ENCODE measurements at places on chromosomes 13 and 19.

DNA sequence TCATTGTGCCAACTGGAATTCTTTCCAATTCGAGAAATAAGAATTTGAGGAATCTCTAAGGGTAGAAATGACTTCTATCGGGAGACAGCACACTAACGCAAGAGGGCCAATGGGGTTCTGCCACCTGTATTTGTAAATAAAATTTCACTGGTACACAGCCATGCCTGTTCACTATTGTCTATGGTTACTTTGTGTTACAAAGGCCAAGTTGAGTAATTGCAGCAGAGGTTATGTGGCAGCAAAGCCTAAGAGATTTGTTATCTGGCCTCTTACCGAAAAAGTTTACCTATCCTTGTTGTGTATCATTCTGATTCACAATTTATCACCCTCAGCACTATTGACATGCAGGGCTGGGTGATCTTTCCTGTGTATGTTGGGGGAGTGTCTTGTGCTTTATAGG is 278.0 kb downstream of the KLF5 start:
- DNase-seq, result no peak

DNA sequence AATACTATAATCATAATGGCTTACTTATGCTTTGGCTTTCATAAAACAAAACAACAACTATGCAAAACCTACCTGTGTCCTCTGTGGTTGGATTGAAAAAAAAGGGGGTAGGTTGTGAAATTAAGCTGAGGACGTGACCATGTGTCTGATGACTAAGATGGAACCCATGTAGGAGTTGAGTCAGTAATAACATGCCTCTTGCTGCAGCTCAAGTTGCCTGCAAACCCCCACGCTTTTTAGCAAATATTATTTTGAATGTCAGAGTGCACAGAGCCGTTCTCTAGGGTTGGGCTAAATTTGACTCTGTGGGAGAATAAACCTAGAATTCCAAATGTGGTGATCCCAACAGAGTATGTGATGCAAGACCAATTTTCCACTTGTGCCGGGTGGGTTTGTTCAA is 209.3 kb downstream of the KCNRG start:
- DNase-seq, result no peak

DNA sequence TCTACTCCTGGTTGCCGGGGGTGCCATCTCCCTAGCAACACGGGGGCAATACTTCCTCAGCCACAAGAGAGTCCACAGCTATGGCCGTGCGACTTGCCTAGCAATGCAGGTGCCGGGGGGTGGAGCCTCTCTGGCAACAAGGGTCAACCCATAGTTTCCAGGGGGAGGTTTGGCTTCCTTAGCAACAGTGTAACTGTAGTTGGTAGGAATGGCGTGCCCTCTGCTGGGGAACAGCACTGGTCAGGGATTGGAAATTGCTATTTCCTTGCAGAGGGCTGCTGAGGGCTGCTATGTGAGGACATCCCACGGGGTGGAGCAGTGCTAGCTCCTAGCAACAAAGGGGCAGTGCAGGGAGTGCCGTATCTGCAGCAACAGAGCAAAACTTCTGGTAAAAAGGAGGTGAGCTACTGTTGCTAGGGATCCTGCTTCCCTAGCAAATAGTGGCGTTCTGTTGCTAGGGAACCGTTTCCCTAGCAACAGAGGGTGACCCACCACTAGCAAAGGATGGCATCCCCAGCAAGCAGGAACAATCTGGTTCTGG is 7.0 kb upstream of the TMC4 start:
- DNase-seq, result peak; percentile 61

DNA sequence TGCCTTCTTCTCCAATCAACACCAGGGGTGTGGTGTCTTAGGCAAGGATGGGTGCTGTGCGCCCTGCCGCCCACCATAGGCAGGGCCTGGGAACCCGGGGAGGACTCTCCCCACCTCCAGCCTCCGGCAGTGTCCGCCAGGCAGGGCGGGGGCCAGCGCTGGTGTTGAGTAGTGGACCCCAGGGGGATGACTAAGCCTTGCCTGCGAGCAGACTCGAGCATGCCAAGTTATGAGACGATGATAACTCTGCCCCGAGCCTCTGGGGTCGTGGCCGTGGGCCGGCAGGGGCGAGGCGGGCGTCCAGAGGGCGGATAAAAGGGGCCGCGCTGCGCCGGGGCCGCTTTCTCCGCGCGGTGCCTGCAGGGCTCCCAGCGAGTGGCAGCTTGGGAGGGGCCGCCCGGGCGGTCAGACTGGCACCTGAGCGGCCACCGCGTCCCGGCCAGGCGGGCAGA is at the start of gene MEDAG:
MEDAG (plus strand) TSS at position 340 of the 452 bp plus-strand sequence. CDS start 245 bp downstream, outside the sequence.
- DNase-seq, result no peak

GRCh38 chr19:32976223-32976805 is 4.3 kb downstream of the FAAP24 start:
- DNase-seq, result peak; percentile 39

- DNase-seq, result no peak
These were observed 1464.3 kb downstream of the UQCRFS1 start for GRCh38 chr19:27748551-27749152.

GRCh38 chr19:46173886-46174480 is 25.9 kb downstream of the IGFL2 start:
- no peak for DNase-seq

GRCh38 chr13:98672947-98673613 is 79.4 kb downstream of the SLC15A1 start:
- DNase-seq, result peak; percentile 37

GRCh38 chr19:35843676-35844481 is 8.4 kb downstream of the NPHS1 start:
- no peak for DNase-seq

GRCh38 chr19:39296055-39296645 is at the start of gene IFNL1:
Gene IFNL1 (plus strand): TSS chr19:39296407. CDS start chr19:39296422, 15 bp downstream.
- DNase-seq, result no peak

GRCh38 chr13:20993211-20993610 is 68.2 kb downstream of the LATS2 start:
- DNase-seq, result no peak

- DNase-seq, result no peak
These were observed 30.7 kb upstream of the VSTM2B start for GRCh38 chr19:29495091-29495490.

Measured in NCI-H1436 (cell line).